ENCODE measurements at places on chromosomes 5 and 9.

- DNase-seq, result no peak
Observed at GRCh38 chr5:66739021-66739420, 142.8 kb downstream of the MAST4 start.

DNA sequence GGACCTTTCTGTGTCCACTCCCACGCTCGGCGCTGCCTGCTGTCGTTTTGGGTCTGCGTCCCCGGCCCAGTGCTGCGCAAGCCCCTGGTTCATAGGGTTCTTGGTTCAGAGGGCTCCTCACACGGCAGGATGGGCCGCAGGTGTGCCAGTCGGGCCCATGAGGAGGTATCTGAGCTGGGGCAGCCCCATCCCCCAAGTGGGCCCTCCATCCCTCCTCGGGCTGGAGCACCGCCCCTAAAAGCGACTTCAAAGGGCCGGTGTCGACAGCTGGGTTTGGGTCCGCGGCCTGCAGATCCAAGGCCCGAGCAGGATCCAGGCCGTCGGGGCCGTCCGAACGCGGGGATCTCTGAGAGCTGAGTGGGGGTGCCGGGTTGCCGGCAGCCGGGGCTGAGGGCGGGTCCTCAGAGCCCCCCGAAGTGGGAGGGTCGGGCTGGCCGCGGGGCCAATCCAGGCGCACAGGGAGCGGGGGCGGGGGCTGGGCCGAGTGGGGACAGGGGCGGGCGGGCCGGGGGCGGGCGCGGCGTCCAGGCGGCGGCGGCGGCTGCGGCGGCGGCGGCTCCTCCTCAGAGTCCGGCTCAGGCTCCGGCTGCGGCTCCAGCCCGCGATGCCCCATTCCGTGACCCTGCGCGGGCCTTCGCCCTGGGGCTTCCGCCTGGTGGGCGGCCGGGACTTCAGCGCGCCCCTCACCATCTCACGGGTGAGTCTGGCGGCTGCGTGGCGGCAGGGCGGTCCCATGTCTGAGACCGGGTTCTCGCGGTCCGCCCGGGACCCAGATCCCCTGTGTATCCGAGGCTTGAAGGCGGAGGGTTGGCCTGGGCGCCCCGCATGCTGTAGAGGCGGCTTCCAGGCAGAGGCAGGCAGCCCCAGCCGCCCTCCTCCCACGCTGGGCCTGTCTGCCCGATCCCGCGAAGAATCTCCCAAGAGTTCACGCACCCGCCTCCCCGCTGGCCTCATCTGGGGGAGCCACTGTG lies at the start of gene PDLIM4:
Gene PDLIM4, plus strand, starts transcription at position 566 of the 971 bp plus-strand sequence. Its CDS starts 39 bp downstream, at position 605.
- no peak for DNase-seq

GRCh38 chr5:160435532-160435931 lies 13.9 kb downstream of the PTTG1 start:
- DNase-seq, result no peak

GRCh38 chr9:69173891-69174615 lies at the start of gene TJP2:
Gene TJP2, plus strand, starts transcription at chr9:69174277. Its CDS starts 96 bp downstream, at chr9:69174373.
- DNase-seq, result peak; percentile 42

GRCh38 chr5:54672871-54673270 lies 155.3 kb downstream of the SNX18 start:
- no peak for DNase-seq

DNA sequence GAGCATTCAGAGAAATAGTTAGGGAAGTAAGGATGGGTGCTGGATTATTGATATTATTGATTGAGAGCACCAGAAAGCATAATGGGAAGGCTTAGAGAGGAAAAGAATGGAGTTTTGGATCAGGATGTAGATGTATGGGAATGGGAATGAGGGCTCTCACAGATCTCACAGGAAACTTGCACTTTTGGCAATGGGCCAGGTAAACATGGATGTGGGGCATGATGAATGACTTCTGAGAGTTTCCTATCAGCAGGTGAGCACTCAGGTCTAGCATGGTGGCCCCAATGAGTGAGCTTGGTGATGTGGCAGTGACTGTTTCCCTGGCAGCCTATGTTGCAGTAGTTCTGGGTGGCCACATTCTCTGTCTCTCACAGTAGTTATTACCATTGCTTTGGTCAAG lies 283.8 kb downstream of the FBXL7 start:
- no peak for DNase-seq

DNA sequence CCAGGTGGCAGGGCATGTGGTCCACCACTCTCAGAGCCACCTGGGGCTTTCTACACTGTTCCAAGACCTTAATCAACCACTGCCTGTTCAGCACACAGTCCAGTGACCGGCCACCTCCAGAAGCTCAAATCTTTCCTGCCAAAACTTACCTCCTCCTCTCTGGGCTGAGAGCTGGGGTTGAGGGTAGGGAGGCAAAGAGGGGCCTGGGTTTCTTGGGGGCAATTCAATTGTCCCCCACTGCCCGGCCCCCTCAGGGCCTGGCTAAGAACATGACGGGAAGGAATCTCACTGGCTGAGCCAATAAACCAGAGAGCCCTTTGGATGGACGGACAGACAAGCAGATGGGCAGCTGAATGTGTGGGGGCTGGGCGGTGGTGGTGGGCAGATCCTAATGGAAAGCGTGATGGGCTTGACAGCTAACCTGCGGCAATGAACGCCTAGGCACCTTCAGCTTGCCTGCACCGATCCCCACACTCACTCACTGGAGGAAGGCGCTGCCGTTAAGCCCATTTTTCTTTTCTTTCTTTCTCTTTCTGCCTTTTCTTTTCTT lies 5.4 kb downstream of the NR5A1 start:
- no peak for DNase-seq

DNA sequence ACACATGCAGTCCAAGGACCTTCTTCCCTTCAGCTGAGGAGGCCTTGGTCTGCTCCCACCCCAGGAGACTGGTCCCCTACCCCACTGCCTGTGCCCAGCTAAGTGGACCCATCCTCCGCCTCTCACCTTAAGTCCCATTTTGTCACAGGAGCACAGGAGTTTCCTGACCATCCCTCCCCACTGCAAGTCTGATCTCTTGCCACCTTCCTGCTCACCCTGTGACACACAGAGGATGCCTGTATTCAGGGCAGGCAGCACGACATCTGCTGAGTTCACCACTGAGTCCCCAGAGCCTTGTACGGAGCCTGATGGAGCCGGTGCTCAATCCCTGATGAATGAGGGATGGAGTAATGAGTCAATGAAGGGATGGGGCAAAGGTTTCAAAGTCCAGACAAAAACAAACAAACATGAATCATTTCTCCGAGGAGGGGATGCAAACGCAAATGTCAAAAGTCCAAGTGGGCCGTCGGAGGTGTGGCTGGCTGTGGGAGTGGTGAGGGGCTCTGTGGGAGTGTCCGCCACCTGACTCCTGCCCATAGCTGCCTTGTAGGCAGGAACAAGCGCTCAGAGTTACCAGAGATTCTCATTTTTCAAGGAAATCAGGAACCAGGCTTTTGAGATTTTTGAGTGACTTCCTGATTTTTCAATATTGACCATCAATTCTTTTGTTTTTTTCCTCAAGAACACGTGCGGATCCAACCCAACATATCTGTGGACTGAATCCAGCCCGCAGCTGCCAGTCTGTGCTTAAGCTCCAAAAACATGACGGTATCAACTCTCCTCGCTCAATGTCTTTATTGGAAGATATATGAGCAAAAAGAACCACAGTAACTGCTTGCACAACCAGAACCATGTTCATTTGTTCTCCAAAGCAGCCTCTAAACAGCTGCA lies 4.4 kb downstream of the RAPGEF1 start:
- DNase-seq, result no peak

GRCh38 chr5:129499208-129499852 lies 39.2 kb downstream of the ADAMTS19 start:
- DNase-seq, result no peak

GRCh38 chr5:177005619-177006264 lies 837 bp downstream of the UIMC1 start:
- peak; percentile 59 for DNase-seq

DNA sequence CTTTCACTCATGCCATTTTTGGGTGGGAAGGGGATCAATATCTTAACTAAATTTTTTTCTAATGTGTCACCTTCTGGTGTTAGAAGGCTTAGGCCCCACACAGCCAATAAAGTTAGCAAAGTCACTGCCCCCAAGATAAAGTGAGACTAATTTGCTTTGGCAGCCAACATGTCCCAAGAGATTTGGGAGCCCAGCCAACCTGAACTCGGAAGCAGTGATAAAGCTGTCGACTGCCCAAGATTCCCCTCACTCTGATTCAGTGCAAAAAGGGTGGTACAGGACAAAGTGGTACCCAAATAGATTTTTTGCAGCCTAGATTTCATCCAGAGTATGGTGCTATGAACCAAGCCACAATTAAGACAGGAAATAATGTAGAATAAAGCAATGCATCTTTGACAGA lies 572.5 kb upstream of the ARRDC3 start:
- DNase-seq, result no peak

- DNase-seq, result no peak
Observed at GRCh38 chr5:149823375-149823774, 93.3 kb downstream of the PPARGC1B start.

GRCh38 chr9:126703002-126703865 lies 89.5 kb downstream of the LMX1B start:
- DNase-seq, result no peak

- DNase-seq, result no peak
Observed at GRCh38 chr9:73210886-73211666, 59.4 kb downstream of the ANXA1 start.

DNA sequence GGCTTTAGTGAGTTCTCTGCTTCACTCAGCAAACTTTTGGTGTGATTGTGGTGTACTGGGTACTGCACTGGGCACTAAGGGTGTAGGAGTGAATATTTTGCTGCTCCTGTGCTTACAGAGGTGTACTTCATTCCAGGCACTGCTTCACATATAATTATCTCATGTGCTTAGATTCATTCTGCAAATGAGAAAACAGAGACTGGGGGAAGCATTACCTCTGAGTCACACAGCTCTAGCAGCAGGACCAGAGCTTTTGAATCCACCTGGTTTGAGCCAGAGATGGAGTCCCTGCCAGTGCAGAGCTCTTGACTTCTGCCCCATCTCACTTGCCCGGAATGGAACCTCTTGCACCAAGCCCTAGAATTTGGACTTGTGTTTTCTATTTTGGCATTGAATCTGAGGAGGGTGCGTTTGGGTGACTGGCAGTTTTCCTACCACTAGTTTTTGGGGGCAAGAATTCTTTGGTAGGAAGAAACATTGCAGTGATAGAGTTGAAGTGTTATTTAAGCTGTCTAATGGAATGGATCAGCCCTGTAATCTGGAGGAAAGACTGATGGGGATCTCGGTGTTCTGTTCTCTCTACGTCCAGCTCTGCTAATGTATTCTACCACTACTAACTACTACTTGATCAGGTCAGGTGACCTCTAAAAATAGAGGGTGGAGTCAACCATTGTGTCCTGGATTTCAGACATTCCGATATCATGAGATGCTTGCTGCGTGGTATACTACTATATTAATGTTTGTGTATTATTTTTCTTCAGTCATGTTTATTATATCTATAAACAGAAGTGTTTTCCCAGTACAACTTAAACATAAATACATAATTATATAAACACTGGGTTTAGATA lies 2.5 kb downstream of the ARHGAP26 start:
- DNase-seq, result no peak

GRCh38 chr5:113274836-113275414 lies 159.9 kb downstream of the TSSK1B start:
- DNase-seq, result no peak

DNA sequence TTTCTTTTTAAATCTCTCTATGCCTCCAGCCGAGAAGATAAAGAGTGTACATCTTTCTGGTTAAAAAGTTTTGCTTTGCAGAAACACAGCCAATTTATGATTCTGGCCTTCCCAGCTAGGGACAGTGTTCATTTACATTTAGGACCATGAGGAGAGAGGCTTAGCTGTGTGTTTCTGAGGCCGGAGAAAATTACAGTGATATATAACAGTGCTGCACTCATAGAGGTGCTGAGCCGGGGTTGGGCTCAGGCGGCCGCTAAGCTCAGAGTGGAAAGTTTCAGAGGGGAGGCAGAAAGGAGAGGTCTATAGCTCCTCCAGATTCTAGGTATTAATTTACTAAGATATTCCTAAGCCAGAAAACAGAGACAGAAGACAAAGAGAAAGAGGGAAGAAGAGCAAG lies 37.0 kb upstream of the LCP2 start:
- DNase-seq, result no peak

DNA sequence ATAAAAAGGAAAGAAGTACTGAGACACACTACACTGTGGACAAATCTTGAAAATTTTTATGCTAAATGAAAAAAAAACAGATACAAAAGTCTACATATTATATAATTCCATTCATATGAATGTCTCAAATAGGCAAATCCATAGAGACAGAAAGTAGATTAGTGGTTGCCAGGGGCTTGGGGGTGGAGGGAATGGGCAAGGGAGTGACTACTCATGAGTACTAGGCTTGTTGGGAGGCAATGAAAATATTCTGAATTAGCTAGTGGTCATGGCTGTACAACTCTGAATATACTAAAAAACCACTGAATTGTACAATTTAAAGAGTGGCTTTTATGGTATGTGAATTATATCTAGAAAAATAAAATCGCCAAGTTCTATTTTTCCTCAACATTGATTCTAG lies 154.9 kb downstream of the AUH start:
- no peak for DNase-seq

- no peak for DNase-seq
Observed at GRCh38 chr5:32029261-32029660, 144.9 kb downstream of the GOLPH3 start.

DNA sequence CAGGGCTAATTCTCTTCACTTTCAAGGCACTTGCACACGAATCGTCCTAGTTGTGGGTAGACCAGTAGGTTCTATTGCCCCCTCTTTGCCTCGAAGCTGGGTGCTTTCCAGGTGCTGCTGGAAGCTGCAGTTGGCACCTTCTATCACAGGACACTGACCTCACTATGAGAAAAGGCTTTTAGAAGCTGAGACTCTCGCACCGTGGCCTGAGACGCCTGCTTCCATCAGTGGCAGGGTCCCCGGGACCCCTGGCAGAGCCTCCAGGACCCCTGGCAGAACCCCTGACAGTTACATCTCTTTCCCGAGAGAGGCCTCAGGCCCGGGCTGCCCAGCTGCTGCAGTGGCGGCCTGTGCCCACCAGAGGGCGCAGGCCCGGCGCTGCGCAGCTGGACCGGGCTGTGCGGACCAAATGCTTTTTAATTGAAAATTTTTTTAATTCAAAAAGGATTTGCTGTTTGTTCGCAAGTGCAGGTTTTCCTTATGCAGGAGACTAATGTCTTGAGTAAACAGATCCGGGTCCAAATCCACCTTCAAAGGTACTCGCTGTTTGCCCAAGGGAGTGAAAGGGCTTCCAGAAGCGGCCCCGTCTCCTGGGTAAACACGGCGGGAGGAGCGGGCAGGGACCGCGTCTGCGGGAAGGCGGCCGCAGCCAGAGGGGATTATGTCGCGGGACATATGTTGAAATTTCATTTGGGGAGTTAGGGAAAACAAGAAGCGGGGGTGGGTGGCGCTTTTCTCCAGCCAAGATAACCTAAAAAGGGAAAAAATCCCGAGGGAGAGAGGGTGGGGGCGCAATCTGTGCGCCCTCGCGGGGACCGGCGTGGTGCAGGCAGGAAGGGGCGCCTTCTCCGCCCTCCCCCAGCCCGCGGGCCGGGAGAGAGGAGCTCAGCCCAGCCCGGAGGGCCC lies 114.5 kb upstream of the LMX1B start:
- DNase-seq, result peak; percentile 40

- no peak for DNase-seq
Observed at GRCh38 chr5:147754372-147755122, 28.0 kb downstream of the JAKMIP2 start.

GRCh38 chr5:144329681-144330080 lies 159.0 kb downstream of the KCTD16 start:
- DNase-seq, result no peak

- DNase-seq, result peak; percentile 3
Observed at GRCh38 chr9:7298123-7298522, 501.5 kb downstream of the DMAC1 start.

Measured in CD4-positive, alpha-beta T cell treated with Interleukin-1 beta for 1 hour (primary cell).